ENCODE measurements at places on chromosomes 13 and 19.

DNA sequence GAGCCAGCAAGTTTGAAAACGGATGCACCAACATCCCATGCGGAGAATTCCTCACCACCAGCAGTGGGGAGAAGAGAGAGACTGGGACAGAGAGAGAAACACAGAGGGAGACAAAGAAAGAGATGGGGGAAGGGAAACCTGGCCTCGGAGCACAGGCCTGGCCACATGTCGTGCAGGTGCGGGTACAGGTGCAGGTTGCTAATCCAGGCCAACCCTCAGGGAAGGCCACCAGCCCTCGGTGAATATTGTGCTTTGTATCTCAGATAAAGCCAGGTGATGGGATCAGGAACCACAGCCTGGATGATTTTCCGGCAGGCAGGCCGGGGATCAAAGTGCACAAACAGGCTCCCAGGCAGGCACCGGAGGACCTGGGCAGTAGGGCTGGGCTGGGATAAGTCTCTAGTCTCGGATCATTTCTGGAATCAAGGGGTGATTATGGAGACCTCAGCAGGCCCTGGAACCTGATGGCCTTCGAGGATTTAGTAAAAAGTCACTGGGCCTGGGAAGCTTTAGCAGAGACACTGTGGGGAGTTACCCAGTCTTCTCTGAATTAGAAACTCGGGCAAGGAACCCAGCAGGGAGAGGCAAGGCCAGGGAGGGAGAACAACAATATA is 3.7 kb downstream of the GAS6 start:
- no peak for DNase-seq

GRCh38 chr19:14835011-14835410 is at the start of the genes OR7A5 and OR7C1:
OR7A5 (minus strand) TSS chr19:14835185; CDS start chr19:14828241, 6,944 bp downstream.
OR7C1 (minus strand) TSS chr19:14835185; CDS start chr19:14800136, 35,049 bp downstream.
- no peak for DNase-seq

DNA sequence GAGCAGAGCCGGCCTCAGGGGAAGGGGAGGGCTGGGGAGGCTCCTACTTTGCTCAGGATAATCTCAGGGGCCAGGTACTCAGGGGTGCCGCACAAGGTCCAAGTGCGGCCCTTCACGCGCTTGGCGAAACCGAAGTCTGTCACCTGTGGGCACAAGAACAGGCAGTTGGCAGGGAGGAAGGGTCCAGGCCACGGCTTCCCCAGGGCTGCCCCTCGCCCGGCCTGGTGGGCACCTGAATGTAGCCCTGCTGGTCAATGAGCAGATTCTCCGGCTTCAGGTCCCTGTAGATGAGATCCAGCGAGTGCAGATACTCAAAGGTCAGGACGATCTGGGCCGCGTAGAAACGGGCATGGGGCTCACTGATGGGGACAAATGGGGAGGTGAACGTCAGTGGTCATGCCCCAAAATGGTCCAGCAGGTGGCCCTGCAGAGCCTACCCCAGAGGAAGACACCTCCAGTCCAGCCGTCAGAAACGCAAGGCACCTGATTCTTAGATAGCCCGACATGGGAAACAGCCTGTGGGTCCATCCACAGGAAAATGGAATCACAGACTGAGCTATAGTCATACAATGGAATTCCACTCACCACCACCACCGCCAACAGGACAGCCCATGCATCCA is 7.1 kb upstream of the SAMD1 start:
- DNase-seq, result no peak

DNA sequence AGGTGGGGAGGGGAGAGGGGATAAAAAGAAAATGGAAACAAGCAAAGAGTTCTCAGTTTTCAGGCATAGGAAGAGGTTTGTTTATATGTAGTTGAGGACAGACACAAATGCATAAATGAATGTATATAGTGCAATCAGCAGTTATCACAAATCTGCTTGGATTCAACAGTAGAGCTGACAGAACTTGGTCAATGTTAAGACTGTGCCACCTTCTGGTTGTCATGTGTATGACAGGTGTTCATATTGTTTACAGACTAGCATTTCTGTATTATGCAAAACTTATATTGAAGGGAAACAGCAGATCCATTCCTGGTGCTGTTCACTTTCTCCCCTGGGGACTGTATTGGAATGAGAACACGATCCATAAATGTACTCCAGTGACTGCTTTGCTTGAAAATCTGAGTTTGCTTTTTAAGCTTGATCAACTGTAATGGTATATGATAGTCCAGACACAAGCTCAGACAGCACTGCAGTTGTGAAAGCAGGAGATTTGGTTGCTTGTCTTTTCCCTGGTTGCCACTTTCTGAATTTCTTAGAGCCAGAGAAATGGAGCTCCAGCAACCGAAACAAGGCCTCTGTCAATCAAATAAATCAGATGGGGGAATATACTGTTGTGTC is 319.5 kb upstream of the OBI1 start:
- peak; percentile 83 for DNase-seq
